ENCODE measurements at places on chromosomes 16 and 17.

DNA sequence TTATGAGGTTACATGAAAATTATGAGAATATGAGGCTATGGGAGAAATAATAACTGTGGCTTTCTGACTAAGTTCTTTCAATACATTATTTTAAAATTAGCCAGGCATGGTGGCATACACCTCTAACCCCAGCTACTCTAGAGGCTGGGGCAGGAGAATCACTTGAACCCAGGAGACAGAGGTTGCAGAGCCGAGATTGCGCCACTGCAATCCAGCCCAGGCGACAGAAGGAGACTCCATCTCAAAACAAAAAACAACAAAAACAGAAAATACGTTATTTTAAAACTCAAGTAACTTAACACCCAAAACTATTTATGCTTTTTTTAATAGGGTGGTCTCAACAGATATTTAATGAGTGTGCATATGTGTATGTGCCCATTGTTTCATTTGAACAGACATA, 2.4 kb upstream of the RFFL start:
- DNase-seq: no peak

DNA sequence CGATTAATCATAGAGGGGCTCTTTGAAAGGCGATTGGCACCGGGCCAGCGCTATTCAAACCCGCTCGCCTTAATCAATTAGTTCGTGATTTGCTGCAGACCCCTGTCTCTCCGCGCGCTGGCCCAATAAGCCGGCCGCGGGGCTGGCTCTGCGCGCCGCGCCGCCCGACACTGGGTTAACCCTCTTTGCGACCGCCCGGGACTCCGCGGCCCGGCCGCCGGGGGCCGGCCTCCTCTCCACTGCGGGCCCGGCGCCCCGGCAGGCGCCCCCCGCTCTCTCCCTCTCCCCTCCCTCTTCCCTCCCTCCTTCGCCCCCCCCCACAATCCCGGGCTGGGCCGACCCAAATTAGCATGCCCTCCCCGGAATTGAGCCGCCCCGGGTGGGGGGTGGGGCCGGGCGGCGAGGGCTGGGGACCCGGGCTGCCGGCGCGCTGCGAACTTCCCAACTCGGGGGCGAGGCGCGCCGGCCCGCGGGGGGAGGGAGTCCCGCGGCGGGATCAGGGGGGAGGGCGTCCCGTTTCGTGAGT, 428 bp upstream of the SALL1 start:
- DNase-seq: peak; percentile 53

DNA sequence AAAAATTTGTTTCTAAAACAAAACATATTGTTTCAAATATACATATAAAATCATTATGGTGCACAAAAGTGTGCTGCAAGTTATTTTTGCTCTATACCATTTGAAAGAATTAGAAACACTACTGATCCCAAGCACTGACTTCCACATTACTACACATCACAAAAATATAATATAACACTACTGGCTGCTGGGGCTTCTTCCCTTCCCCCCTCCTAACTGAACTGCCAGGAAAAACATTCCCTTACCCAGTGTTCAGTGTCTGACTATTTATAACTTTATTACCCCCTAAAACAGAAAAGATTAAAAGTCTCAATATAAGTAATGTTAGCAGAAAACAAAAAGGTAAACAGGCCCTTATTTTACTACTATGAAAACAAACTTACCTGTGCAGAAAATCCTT, 36.9 kb downstream of the GPATCH8 start:
- DNase-seq: no peak

DNA sequence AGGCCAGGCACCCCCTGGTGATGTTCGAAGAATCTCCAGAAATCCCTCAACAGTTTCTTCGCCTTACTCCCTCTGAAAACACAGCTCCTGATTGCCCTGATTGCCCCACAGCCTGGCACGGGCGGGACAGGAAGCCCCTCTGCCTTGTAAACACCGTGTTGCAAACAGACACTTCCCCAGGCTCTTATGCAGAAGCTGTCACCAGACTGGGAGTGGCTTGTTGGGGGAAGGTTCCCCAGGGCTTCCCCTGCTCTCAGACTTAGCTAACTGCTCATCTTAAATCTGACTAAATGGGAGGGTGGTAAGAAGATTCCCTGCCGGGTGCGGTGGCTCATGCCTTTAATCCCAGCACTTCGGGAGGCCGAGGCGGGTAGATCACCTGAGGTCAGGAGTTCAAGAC, 11.2 kb downstream of the PIK3R5 start:
- DNase-seq: no peak

DNA sequence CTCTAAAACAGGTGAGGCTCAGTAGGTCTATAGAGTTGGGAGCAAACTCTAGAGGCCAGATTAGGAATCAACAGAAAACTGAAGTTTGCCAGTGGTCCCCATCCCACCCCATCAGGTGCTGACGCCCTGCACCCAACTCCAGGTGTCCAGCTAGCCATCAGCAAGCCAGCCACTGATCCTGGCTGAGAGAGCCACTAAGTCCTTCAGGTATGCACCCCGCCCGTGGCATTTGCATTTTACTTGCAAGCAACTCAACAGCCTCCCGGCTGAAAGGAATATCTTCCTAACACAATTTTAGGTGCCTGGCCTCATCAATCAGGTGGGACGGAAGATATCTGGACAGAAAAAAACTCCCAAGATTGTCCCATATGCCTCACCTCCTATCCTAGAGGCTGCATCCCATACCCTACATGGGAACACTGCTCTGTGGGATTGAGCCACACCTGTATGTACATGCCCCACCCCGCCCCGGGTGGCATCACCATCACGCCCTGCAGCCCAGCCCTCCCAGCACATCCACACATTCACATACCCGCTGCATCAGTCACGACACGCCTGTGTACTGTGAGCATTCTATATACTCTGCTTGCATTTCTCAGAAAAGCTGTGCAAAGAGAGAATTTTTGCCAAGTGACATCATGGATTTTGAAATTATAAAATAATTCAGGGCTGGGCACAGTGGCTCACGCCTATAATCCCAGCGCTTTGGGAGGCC, 8.3 kb downstream of the OTOP3 start:
- no peak for DNase-seq

GRCh38 chr16:3129137-3130131, 5.4 kb upstream of the ZNF213 start:
- peak; percentile 90 for DNase-seq

- DNase-seq: no peak
These were observed 14.6 kb downstream of the COTL1 start for GRCh38 chr16:84603140-84603816.

GRCh38 chr16:74218871-74219270, 77.7 kb upstream of the PSMD7 start:
- DNase-seq: no peak

DNA sequence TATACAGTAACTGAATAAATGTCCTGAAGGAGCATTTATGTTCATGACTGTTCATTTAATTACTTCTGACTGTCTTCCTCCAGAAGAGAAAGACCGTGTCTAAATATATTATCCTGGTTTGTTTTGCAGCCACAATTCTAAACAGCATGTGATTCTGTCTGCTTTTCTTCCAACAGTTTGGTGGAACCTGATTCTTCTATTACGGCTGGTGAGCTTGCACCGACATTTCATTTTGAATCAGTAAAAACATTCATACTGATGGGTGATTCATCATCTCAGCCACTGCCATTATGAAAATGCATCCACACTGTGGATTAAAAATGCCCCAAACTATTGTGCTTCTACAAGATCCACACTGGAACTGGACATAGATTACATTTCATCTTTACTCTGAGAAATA, 16.9 kb downstream of the KNOP1 start:
- DNase-seq: no peak

DNA sequence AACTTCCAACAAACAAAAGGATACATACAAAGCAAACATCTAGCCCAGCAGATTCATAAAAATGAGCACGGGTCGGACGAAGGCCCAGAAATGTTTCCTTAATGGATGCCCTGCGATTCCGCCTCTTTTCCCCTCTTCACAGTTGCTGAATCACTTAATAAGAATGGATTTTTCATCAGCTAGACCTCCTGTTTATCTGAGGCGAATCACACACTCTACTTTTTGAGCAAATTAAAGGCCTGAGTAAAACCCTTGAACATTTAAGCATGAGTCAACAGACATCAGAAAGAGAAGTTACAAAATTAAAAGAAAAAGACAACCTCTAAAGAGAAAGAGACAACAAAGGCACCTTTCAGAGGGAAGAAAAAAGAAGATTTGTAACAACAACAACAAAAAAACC, 44.7 kb downstream of the HS3ST3A1 start:
- no peak for DNase-seq

DNA sequence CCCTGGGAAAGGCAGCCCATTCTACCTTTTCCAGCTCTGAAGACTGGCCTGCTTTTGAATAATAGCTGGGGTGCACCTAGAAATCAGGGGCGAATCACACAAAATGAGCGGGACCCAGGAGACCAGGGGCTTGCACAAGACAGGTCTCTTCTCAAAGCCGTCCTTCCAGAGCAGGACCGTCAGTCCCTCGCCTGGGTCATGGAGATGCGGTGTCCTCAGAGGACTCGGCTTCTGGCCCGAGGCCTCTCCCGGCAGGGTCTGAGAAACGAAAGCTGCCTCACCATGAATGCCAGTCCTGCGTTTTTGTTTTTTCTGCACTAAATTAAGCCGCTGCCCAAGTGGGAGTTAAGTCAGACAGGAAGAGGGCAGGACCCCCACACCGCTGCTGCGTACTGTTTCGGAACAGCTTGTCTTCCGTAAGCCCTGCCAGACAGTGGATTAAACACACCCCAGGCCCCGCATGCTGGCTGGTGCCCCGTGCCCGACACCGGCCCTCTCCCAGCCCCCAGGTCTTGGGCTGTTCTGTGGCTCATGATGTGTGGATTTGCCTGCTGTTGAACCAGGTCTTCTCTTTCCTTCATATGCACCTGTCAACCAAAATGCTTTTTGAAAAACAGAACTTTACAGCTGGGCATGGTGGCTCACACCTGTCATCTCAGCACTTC, 142.1 kb upstream of the RPH3AL start:
- DNase-seq: no peak

DNA sequence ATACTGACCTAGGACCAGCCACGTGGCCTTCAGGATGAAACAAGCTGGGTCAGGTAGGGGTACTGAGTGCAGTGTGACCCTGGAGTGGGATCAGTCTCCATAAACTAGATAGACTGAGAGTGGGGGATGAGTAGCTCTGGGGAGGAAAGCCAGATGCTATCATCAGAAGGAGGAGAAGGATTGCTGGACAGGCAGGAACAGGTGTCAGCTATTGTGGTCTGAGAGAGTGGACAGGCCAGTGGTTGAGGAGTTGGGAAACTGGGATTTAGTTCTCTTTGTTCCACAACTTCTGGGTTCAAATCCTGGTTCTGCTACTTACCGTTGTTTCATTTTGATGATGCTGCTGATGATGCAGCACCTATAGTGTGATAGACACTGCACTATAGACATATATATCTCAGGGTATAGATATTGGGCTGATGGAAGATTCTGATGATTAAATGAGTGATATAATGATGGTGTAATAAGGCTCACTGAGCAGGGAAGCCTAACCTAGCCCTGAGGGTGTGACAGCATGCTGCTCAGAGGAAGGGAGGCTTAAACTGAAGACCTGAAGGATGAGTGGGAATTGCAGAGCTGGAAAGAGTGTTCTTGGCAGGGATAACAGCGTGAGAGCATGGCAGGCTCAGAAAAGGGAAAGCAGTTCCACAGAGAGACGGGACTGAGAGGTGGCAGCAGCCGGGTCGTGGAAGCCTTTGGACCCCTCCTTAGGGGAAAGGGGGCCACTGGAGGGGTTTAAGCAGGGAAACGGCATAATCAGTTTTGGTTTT, 66.0 kb downstream of the SNX20 start:
- DNase-seq: no peak

GRCh38 chr17:78022425-78022824, 63.9 kb downstream of the TNRC6C start:
- DNase-seq: no peak

- peak; percentile 62 for DNase-seq
These were observed at the start of gene HOXB7 for GRCh38 chr17:48610282-48611211. Gene HOXB7 (minus strand): TSS chr17:48611017. CDS start chr17:48610918, 99 bp downstream.

- no peak for DNase-seq
These were observed 29.6 kb upstream of the MAP3K14 start for GRCh38 chr17:45346216-45347015.

DNA sequence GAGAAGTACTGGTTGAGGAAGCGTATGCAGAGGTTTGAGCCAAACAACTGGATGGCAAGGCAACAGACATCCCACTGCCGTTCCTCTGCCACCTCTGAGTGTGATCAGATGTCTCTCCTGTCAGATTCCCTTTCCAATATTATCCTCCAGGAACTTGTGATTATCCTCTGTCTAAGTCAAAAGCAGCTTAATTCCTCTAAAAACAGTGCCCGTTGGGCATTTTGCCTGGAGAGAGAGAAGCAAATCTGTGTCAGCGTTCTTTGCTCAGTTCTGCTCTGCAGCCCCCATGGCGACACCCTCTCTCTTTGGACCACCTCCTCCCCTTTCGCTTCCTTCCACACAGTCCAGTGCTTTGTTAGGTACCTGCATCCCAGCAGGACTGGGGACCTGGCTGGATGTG, 56.1 kb upstream of the TBX2 start:
- DNase-seq: no peak

- no peak for DNase-seq
These were observed 308 bp downstream of the GTF3C1 start for GRCh38 chr16:27549464-27549745.

GRCh38 chr17:21279198-21279535, 5.3 kb upstream of the MAP2K3 start:
- DNase-seq: no peak

DNA sequence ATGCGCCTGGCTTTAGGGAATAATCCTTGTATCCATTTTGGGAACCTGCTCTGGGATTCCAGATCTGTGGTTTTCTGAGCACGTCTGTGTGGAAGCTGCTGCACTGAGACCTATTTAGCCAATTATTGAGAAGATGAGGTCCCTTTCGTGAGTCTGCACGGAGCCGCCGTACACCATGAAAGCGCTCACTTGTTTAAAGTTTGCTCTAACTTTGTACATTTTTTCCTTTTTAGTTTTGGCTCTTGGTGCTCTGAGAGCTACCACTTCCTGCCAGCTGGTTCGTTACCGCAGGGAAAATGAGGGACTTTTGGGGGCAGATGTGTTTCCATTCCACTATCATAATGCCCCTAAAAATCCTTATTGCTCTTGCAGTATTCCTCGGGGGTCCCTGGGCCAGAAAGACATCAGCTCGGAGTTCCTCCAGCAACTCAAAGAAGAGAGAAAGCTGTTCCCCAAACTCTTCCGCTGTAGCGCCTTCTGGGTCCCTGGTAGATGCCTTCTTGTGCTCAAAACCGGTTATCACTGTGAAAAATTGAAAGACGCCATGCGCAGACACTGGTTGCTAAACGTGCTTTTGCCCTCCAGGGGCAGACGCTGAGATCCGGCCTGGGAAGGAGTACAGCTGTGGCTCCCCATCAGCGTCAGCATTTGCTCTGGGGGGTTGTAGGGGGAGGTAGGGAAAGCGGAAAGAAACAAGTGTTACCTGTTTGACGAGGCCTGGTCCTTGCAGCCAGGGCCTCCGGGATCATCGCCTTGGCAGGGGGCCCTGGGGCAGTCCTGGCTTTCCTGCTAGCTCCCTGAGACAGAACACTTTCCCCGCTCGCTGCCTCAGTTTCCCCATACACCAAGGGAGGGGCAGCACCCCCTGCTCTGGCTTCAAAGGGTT, 238.1 kb downstream of the MRTFB start:
- DNase-seq: no peak

GRCh38 chr17:32936894-32937500, 9.0 kb downstream of the TMEM98 start:
- DNase-seq: peak; percentile 54
